CD8-positive, alpha-beta memory T cell (primary cell): ENCODE measurements at places on chromosomes 4 and X.

- H3K27me3 ChIP-seq: no peaks in the 10 kb centered on the region
- DNase-seq: no peak
- no peak overlapping the region for H3K4me3 ChIP-seq
- H3K36me3 ChIP-seq: no peaks in the 10 kb centered on the region
These were observed 47.3 kb downstream of the PJA1 start for GRCh38 chrX:69117876-69118526.

- no peaks in the 10 kb centered on the region for H3K36me3 ChIP-seq
- no peaks in the 10 kb centered on the region for H3K27me3 ChIP-seq
- H3K4me1 ChIP-seq: no peaks in the 10 kb centered on the region
- H3K27ac ChIP-seq: no peak overlapping the region
These were observed 716.1 kb upstream of the INTU start for GRCh38 chr4:126916626-126917140.

GRCh38 chrX:119763836-119764387 is 5.5 kb downstream of the SOWAHD start:
- H3K27ac ChIP-seq: no peak overlapping the region
- no peak overlapping the region for H3K4me3 ChIP-seq
- H3K36me3 ChIP-seq: no peaks in the 10 kb centered on the region
- no peaks in the 10 kb centered on the region for H3K4me1 ChIP-seq
- no peaks in the 10 kb centered on the region for H3K27me3 ChIP-seq

GRCh38 chrX:100895365-100896075 is 21.4 kb upstream of the NOX1 start:
- DNase-seq: no peak
- no peak overlapping the region for H3K27ac ChIP-seq
- H3K36me3 ChIP-seq: no peaks in the 10 kb centered on the region
- H3K4me3 ChIP-seq: no peak overlapping the region
- no peaks in the 10 kb centered on the region for H3K4me1 ChIP-seq
- no peaks in the 10 kb centered on the region for H3K27me3 ChIP-seq

- H3K27me3 ChIP-seq: no peaks in the 10 kb centered on the region
- H3K27ac ChIP-seq: no peak overlapping the region
- no peaks in the 10 kb centered on the region for H3K36me3 ChIP-seq
- H3K4me3 ChIP-seq: no peak overlapping the region
- DNase-seq: no peak
These were observed 19.3 kb downstream of the RASSF6 start for GRCh38 chr4:73600954-73601353.

DNA sequence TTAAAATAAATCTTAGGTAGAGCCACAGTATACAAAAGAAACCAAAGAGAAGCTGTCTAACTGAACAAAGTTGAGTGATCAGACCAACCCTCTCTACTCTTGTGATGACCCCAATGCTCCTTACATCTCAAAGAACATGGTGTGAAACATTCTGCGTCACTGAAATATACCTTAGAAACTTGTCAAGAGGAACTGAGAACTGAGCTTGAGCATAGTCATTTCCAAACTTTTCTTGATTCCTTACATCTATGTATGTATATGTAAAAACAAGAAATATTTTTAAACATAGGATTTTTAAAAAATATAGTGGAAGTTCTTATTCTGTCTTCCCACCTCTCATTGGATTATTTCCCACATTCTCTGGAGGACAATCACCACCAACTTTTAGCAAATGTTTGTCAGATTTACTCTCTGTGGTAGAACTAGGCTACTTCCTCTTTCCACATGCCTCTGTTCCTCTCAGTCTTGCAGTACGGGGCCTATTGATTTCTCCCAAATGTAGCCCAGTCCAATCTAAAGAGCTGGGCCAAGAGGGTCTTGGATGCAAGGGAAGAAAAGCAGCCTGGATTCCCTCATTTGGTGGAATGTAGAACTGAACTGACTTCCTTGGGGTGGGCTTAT is 98.2 kb upstream of the HHIP start:
- no peaks in the 10 kb centered on the region for H3K36me3 ChIP-seq
- H3K4me3 ChIP-seq: no peak overlapping the region
- no peaks in the 10 kb centered on the region for H3K27me3 ChIP-seq
- H3K4me1 ChIP-seq: no peaks in the 10 kb centered on the region
- no peak for DNase-seq
- no peak overlapping the region for H3K27ac ChIP-seq

DNA sequence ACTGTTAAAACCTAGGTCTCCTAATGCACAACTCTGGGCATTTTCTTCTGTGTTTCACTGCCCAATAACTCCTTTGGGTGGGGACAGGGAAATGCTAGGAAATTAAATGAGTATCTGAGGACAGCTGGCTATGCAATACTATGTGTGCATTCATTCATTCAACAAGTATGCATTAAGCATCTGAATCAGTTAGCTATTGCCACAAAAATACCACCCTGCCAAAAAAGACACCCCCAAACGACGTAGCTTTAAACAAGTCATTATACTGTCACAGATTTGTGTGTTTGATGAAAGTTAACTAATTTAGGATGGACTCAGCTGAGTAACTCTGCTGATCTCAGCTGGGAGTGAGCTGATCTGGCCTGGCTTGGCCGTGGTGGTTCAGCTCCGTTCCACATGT is 29.8 kb upstream of the PTCHD1 start:
- DNase-seq: no peak
- no peaks in the 10 kb centered on the region for H3K36me3 ChIP-seq
- H3K27ac ChIP-seq: no peak overlapping the region
- no peak overlapping the region for H3K4me3 ChIP-seq

GRCh38 chrX:110442635-110443034 is 84.0 kb downstream of the RTL9 start:
- DNase-seq: no peak
- no peaks in the 10 kb centered on the region for H3K4me1 ChIP-seq
- H3K27me3 ChIP-seq: no peaks in the 10 kb centered on the region
- no peaks in the 10 kb centered on the region for H3K36me3 ChIP-seq
- no peak overlapping the region for H3K4me3 ChIP-seq
